ENCODE measurements at places on chromosomes 16 and 17.
A peak's percentile ranks its signal among the peaks of the same experiment; 100 is the strongest.

DNA sequence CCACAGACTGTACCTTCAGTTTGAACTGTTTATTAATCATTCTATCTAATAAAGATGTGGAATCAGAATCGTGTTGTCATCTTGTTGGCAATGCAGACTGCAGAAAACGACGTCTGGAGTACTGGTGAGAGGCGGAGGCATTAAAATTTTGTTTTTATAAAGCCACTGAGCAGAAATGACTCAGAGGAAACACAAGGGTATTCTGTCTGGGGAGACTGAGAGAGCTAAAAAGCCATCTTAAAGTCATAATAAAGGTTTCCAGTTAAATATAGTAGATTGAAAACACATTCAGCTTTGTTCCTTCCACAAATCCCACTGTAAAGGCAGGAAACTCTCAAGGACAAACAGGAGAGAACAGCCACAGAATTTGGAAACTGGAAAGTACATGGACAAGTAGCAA lies 74.2 kb downstream of the CPPED1 start:
- peak; percentile 50 for DNase-seq

DNA sequence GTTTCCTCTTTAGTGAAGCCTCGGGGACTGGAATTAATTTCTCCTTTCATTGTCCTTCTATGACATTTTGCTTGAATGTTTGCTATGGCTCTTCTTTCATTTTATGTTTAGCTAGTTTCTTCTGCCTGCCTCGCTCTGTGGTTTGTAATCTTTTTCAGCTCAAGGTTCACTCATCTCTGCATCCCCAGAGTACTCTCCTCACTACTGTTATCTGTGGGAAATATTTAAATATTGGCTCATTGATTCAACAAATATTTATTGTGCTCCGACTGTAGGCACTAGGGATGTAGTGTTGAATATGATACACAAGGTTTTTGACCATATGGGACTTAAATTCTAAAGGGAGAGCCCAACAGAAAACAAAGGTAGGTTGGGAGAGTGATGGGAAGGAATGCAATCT lies 195.9 kb downstream of the PHKB start:
- no peak for DNase-seq

- DNase-seq: peak; percentile 69
Observed at GRCh38 chr16:11310997-11311561, 29.9 kb upstream of the PRM1 start.

- DNase-seq: no peak
Observed at GRCh38 chr17:63440127-63440769, 5.9 kb downstream of the CYB561 start.

DNA sequence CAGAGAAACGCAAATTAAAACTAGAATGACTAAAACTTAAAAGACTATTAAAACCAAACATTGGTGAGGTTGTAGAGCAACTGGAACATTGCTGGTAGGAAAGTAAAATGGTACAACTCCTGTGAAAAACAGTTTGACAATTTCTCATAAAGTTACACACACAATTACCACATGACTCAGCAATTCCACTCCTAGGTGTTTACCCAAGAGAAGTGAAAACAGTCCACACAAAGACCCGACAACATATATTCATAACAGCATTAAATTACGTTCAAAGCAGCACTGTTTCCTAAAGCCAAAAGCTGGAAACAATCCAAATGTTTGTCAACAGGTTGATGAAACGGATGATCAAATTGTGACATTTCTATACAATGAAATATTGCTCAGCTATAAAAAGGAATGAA lies 26.5 kb upstream of the ALOX12 start:
- DNase-seq: peak; percentile 4

DNA sequence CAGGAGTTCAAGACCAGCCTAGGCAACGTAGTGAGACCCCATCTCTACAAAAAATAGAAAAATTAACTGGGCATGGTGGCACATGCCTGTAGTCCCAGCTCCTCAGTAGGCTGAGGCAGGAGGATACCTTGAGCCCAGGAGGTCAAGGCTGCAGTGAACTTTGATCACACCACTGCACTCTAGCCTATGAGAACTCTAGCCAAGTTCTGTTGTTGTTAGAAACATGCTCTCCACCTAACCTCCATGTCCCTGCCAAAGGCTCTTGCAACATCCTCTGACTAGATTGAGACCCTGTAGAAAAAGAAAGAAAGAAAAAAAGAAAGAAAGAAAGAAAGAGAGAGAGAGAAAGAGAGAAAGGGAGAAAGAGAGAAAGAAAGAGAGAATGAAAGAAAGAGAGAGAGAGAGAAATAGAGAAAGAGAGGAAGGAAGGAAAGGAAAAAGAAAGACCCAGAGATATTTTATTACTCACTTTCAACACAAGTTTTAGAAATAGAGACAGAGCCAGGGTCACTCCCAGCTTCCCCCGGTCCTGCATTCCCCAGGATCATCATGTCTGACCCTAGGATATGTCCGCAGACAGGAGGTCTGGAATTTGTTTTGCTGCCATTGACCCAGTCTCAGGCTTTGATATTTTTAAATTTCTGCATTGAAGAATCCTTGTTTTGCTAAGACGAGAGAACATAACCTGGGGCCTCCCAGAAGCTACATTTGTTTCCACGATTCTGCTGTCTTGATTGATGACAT lies 376.5 kb upstream of the CDH5 start:
- DNase-seq: no peak

GRCh38 chr16:53991754-53992378 lies 287.9 kb downstream of the FTO start:
- peak; percentile 39 for DNase-seq

GRCh38 chr16:88768071-88768783 lies 16.8 kb downstream of the PIEZO1 start:
- peak; percentile 75 for DNase-seq

DNA sequence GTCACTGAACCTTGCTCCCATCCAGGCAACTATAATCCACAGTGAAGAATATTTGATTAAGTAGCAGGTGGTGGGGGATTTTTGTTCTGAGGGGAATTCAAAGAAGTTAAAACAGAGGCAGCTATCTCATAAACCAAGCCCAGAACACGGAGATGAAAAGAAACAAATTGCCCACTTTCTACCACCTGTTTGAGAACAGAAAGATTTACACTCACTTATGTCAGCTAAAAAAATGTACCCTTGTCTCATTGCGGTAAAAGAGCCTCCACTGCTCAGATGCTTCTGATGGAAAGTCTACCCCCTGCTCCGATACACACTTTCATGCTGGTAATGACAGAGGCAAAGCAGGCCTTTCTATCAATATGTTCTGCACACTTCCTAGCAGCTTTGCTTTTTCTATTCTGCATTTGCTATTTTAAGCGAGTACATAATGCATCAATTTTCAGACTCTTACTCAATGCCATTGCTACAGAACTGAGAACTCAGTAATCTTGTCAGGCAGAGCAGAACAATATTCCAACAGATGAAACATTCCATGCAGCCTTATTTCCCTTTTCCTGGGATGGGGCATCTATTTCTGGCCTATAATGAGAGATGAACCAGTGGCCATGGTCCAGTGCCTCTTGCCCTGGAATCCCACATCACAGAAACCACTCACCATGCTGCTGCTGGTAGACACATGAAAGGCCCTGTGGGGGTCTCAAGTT lies 29.0 kb downstream of the CDK5R1 start:
- DNase-seq: no peak

GRCh38 chr16:73040136-73040535 lies 7.8 kb downstream of the ZFHX3 start:
- DNase-seq: no peak

GRCh38 chr16:46720619-46721018 lies 27.5 kb downstream of the MYLK3 start:
- no peak for DNase-seq

GRCh38 chr16:86527366-86527765 lies 17.0 kb downstream of the FOXF1 start:
- no peak for DNase-seq

- no peak for DNase-seq
Observed at GRCh38 chr17:82172486-82173160, 40.0 kb downstream of the CCDC57 start.

DNA sequence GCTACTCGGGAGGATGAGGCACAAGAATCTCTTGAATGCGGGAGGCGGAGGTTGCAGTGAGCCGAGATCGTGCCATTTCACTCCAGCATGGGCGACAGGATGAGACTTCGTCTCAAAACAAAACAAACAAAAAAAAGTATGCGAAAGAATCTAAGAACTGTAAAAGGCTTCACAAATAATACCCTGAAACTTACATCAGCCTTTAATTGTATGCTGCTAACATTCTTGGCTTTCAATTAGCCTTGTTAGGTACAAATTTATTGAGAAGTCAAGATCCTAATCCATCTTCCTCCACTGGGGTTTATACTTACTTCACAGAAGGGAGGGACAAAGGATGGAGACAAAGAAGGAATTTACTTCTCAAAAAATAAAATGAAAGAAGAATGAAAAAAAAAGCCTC lies 83.3 kb downstream of the SNX11 start:
- DNase-seq: no peak

DNA sequence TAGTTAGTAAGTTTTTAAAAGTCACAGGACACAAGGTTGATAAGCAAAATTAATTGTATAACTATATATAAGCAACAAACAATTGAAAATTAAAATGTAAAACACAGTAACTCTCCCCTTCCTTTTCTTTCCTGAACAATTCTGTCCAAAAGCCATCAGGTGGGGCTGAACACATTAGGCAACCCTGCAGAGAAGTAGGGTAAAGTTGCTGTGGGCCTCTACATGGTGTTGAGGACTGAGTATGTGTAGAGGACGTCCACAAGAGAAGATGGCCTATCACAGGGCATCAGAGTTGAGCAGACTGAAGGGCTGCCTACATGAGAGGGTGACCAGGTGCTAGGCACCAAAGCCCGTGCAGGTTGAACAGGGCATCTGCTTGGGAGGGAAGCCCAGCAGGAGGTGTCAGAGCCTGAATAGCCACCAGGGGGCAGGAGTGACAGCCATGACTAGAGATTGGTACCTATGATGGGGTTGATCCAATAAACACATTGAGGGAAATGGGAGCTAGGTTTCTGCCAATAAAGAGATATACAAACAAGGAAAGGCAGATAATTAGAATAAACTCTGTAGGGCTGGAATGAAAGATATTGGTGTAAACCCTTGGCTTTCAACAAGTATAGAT lies 415.1 kb downstream of the NPIPA8 start:
- peak; percentile 2 for DNase-seq
